ENCODE measurements at places on chromosomes 4 and X. TPM values are rescaled to one million over a fixed set of nuclear protein-coding genes. Genes with fewer than 3 reads are reported as not detected.
A peak's percentile ranks its signal among the peaks of the same experiment; 100 is the strongest.

Gene PPID
- total RNA-seq = 37.2 TPM

Gene MORC4
- total RNA-seq = 5.6 TPM

Gene ADGRL3
- 15.7 TPM for total RNA-seq

Gene GSX2
- 1.4 TPM for total RNA-seq

Gene PNMA6A
- 7.5 TPM for total RNA-seq

Gene CLDN22
- total RNA-seq = not detected

Gene NMU
- 63.5 TPM for total RNA-seq

Gene CSN1S1
- total RNA-seq = not detected

Gene PDS5A
- total RNA-seq = 37.1 TPM

- DNase-seq = no peak
Measured at GRCh38 chr4:106486533-106486932, 118.0 kb upstream of the GIMD1 start.

GRCh38 chr4:95516528-95517017 lies 32.2 kb downstream of the UNC5C start:
- no peak for DNase-seq

GRCh38 chrX:27838185-27838584 lies 30.4 kb downstream of the MAGEB10 start:
- no peak for DNase-seq

- no peak for DNase-seq
Measured at GRCh38 chr4:14091966-14092365, 464.4 kb upstream of the BOD1L1 start.

- no peak for DNase-seq
Measured at GRCh38 chrX:24093746-24094145, 39.0 kb downstream of the EIF2S3 start.

DNA sequence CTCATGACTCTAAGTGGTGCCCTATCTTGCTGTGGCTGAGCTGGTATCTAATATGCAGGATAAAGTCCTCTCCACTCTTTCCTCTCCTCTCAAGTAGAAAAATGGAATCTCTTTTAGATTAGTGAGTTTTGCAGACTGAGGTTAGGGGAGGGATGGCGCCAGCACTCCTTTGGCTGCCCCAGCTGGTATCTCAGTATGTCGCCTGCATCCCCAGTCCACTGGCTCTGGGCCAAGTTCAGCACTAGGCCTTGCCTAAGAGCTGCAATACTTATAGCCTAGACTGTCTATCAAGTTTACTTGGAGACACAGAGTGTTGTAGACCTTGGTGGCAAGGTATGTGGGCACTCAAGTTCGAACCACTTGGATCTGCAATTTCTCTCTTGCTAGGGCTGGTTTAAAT lies 351.3 kb downstream of the NAP1L3 start:
- DNase-seq = no peak

GRCh38 chr4:30939684-30940083 lies 219.5 kb downstream of the PCDH7 start:
- no peak for DNase-seq

DNA sequence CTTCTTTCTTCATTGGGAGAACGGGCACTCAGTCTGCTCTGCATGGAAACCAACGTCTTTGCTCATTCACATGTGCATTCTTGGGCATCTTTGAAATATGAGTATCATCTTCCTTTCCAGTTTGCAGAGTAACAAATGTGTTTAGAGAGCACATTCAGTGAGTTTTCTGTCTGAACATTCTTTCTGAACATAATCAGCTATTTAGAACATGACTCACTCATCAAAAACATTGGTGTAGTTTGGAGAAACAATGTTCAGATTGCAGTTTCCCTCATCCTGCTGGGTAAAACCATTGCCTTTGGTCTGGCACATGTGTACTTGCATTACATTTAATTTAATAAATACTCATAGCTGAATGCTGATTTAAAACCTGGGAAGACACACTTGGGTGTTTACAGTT lies 81.5 kb upstream of the F9 start:
- DNase-seq = no peak

DNA sequence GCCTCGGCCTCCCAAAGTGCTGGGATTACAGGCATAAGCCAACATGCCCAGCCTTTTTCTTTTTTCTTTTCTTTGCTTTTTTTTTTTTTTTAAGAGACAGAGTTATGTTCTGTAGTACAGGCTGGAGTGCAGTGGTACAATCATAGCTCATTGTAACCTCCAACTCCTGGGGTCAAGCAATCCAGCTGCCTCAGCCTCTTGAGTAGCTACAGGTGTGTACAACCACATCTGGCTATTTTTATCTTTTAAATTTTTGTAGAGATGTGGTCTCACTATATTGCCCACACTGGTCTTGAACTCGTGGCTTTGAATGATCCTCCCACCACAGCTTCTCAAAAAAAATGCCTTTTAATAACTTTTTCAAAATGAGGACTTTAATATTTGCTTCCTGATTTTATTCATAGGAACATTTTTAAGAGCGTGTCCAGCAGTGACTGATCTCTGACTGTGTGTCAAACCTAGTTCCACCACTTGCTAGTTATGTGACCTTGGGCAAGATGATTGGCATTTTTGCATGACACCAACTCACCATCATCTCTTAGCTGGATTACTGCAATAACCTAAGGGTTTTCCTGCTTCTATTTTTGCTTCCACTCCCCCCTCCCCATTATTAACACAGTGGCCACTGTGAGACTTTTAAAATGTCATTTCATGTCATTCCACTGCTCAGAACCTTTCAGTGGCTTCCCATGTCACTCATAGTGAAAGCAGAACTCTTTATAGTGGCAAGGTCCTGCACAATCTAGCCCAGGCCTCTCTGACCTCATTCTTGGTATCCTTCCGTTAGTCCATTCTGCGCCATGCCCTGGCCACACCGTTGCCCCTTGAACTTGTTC lies 4.5 kb upstream of the TNIP3 start:
- DNase-seq = no peak

GRCh38 chrX:118353081-118353850 lies 7.4 kb downstream of the WDR44 start:
- no peak for DNase-seq

- DNase-seq = no peak
Measured at GRCh38 chr4:8525383-8526120, 54.6 kb upstream of the GPR78 start.

GRCh38 chrX:18664947-18665346 lies 7.0 kb downstream of the RS1 start:
- peak; percentile 69 for DNase-seq

DNA sequence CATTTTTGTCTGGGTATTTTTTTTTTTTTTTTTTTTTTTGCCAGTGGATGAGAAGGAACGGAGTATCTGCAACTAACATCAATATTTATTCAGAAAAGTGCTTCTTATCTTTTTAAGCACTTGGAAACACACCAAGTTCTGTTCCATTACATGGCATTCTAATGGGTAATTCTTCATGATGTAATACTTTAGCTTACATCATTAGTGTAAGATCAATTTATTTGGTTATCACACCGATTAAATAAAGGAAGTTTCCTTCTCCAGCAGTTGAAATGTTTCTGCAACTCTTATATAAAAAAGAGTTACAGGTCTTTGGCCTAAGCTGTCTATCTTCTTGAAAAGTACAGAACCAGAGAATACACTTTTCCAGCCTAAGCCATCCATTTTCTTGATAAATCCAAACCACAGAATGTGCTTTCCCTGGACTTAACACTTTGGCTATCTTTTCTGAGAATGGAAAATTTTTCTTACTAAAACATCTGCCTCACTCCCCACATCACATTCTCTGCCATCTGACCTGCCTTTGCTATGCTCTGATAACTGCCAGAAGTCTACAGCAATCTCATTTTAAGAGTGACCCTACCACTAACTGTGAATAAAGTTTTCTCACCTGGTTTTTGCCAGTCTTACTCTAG lies 191.9 kb upstream of the MAB21L2 start:
- no peak for DNase-seq

- no peak for DNase-seq
Measured at GRCh38 chr4:113674251-113674650, 87.3 kb downstream of the CAMK2D start.
